Vein endothelial cell (primary cell): ENCODE measurements at places on chromosomes 7 and 10. TPM values are rescaled to one million over a fixed set of nuclear protein-coding genes. Genes with fewer than 3 reads are reported as not detected.

CALCR gene
- not detected in 2 replicates for total RNA-seq

OIT3 gene
- 0.19 TPM in 1 of 2 replicates, not detected in the other for total RNA-seq

EPO gene
- total RNA-seq: not detected in 2 replicates

TRIM73 gene
- 0.98 and 1.2 TPM in 2 replicates for total RNA-seq

SPDYE1 gene
- total RNA-seq: not detected in 2 replicates

HTRA1 gene
- total RNA-seq: 32.0 and 39.1 TPM in 2 replicates

RPEL1 gene
- 0.33 TPM in 1 of 2 replicates, not detected in the other for total RNA-seq

OPALIN gene
- not detected in 2 replicates for total RNA-seq

FAM131B gene
- 0.65 and 0.76 TPM in 2 replicates for total RNA-seq

RADIL gene
- 0.48 and 0.65 TPM in 2 replicates for total RNA-seq

LRRC18 gene
- total RNA-seq: not detected in 2 replicates

MACC1 gene
- total RNA-seq: not detected in 2 replicates

NHLRC2 gene
- total RNA-seq: 20.9 and 22.0 TPM in 2 replicates

PDLIM1 gene
- 63.7 and 109 TPM in 2 replicates for total RNA-seq

MUC3A gene
- under 0.01 TPM in 1 of 2 replicates, not detected in the other for total RNA-seq

VWDE gene
- not detected in 2 replicates for total RNA-seq

OR2F2 gene
- not detected in 2 replicates for total RNA-seq

AGR2 gene
- not detected in 2 replicates for total RNA-seq

HYAL4 gene
- 0.86 and 0.98 TPM in 2 replicates for total RNA-seq

RBP4 gene
- not detected in 2 replicates for total RNA-seq

LBX1 gene
- not detected in 2 replicates for total RNA-seq

GOT1 gene
- total RNA-seq: 20.3 and 23.2 TPM in 2 replicates

AKR1C3 gene
- total RNA-seq: 60.4 and 69.1 TPM in 2 replicates

METTL2B gene
- total RNA-seq: 29.0 and 35.6 TPM in 2 replicates

SFTPA1 gene
- total RNA-seq: not detected in 2 replicates

TMEM236 gene
- total RNA-seq: 0.10 and 0.33 TPM in 2 replicates

LRRC17 gene
- 5.9 and 16.3 TPM in 2 replicates for total RNA-seq

ZPBP gene
- not detected in 2 replicates for total RNA-seq

PIK3CG gene
- 8.8 and 17.3 TPM in 2 replicates for total RNA-seq

HOXA13 gene
- total RNA-seq: not detected in 2 replicates

FOXP2 gene
- total RNA-seq: 8.5 and 8.9 TPM in 2 replicates

CTNNA3 gene
- total RNA-seq: under 0.01 and 0.29 TPM in 2 replicates

VSTM2A gene
- total RNA-seq: not detected in 2 replicates

SORCS1 gene
- total RNA-seq: not detected in 2 replicates

EIF4EBP2 gene
- total RNA-seq: 45.4 and 59.0 TPM in 2 replicates

NUPR2 gene
- total RNA-seq: not detected in 2 replicates

PLCE1 gene
- under 0.01 and 0.10 TPM in 2 replicates for total RNA-seq

SDK1 gene
- total RNA-seq: 0.19 and 0.65 TPM in 2 replicates

EVX1 gene
- not detected in 2 replicates for total RNA-seq

BHLHA15 gene
- 0.38 and 0.98 TPM in 2 replicates for total RNA-seq

CRYGN gene
- total RNA-seq: not detected in 2 replicates

GTF2I gene
- 141 and 151 TPM in 2 replicates for total RNA-seq

GPR37 gene
- 0.76 and 4.2 TPM in 2 replicates for total RNA-seq

MBL2 gene
- total RNA-seq: not detected in 2 replicates

THNSL1 gene
- 2.0 and 2.5 TPM in 2 replicates for total RNA-seq

PDE6C gene
- total RNA-seq: not detected in 2 replicates

FKBP6 gene
- not detected in 2 replicates for total RNA-seq

MNX1 gene
- not detected in 2 replicates for total RNA-seq

FAM25C gene
- total RNA-seq: not detected in 2 replicates

EIF5AL1 gene
- 1.3 TPM in 2 replicates for total RNA-seq

KCNMA1 gene
- 0.19 TPM in 1 of 2 replicates, not detected in the other for total RNA-seq

PAX4 gene
- not detected in 2 replicates for total RNA-seq

DEPP1 gene
- 361 and 421 TPM in 2 replicates for total RNA-seq

TMEM229A gene
- total RNA-seq: not detected in 2 replicates

ATOH7 gene
- not detected in 2 replicates for total RNA-seq

OR9A2 gene
- total RNA-seq: 0.33 TPM in 1 of 2 replicates, not detected in the other

PTPRN2 gene
- 0.65 and 1.4 TPM in 2 replicates for total RNA-seq

PPP1R17 gene
- not detected in 2 replicates for total RNA-seq

ACTL6B gene
- total RNA-seq: not detected in 2 replicates

UPK3B gene
- not detected in 2 replicates for total RNA-seq
